ENCODE measurements at places on chromosomes 4 and X.

- peak; percentile 1 for DNase-seq
Observed at GRCh38 chr4:149999485-150000074, 78.7 kb upstream of the DCLK2 start.

GRCh38 chrX:38156838-38157237 is 63.8 kb downstream of the SRPX start:
- DNase-seq, result no peak

DNA sequence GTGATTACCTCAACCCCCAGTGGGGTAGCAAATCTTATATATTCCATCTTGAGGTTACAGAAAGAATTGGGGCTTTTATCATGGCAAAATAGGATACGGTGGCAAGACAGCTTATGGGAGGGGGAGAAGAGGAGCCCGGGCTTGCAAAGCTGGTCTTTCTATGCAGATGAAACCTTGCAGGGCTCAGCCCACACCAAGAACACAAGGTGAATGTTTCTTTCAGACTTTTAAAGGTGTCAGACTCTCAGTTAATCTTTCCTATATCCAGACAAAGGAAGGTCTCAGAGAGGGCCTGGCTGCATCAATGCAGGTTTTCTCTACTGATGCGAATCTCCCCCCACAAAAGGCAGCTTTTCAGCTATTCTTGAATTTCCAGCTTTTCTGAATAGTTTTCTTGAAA is 59.9 kb upstream of the WDR17 start:
- no peak for DNase-seq

DNA sequence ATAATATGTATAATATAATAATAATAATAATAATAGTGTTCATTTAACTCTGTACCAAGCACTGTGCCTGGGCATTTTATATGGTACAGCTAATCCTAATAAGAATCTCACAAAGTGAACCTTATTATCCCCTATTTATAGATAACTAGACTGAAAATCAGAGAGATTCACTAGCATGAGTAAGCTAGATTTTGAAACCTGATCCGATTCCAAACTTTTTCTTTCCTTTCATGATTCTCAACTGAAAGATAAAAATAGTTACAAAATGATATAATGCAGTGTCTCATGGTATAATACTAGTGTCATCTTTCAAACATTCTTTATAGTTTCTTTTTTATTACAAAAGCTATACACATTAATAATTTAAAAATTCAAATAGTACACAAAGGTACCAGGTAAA is 55.9 kb upstream of the RNF128 start:
- DNase-seq, result no peak

- DNase-seq, result no peak
Observed at GRCh38 chrX:26586570-26586969, 370.6 kb downstream of the MAGEB5 start.

Data from substantia nigra (tissue), 51 donors.